ENCODE measurements at places on chromosomes 13 and 19. TPM values are rescaled to one million over a fixed set of nuclear protein-coding genes. Genes with fewer than 3 reads are reported as not detected.

DNA sequence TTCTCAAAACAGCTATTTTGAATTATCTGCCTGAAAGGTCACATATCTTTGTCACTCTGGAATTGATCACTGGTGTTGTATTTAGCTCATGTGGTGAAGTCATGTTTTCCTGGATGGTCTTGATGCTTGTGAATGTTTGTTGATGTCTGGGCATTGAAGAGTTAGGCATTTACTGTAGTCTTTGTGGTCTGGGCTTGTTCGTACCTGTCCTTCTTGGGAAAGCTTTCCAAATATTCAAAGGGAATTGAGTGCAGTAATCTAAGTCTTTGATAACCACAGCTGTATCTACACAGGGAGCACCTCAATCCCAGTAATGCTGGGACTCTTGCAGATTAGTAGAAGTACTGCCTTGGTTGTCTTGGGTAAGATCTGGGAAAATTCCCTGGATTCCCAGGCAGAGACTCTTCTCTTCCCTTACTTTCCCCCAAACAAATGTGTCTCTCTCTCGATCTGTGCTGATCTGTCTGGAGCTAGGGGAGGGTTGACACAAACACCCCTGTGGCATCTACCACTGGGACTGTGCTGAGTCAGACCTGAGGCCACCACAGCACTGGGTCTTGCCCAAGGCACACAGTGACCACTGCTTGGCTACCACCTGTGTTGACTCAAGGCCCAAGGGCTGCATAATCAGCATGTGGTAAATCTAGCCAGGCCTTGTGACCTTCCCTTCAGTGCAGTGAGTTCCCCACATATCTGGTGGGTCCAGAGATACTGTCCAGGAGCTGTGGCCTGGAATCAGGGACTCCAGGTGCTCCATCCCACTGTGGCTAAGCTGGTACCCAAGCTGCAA lies 5.5 kb upstream of the CYP4F3 start:
- DNase-seq = no peak

DNA sequence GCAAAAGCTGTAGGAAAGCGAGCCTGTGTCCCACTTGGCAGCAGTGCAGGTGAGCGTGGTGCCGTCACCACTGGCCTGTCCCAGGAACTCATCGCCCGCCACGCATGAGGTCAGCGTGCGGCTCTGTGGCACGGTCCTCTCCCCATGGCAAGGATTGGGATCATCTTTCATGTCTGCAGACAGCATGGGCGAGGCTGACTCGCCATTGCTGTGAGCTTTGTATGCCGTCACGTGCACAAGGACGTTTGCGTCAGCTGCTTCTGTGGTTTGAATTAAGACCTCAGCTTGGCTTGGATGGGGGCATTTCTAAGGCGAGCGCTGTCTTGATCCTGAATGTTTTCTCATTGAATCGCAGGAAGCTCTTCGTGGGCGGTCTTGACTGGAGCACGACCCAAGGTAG lies 9.8 kb downstream of the DAZAP1 start:
- DNase-seq = no peak

GRCh38 chr13:49517461-49517860 lies 21.7 kb downstream of the PHF11 start:
- no peak for DNase-seq

- DNase-seq = no peak
These were observed 216 bp downstream of the SH2D3A start for GRCh38 chr19:6767081-6767356.

The LILRB4 gene
- total RNA-seq = 29.8 TPM

DNA sequence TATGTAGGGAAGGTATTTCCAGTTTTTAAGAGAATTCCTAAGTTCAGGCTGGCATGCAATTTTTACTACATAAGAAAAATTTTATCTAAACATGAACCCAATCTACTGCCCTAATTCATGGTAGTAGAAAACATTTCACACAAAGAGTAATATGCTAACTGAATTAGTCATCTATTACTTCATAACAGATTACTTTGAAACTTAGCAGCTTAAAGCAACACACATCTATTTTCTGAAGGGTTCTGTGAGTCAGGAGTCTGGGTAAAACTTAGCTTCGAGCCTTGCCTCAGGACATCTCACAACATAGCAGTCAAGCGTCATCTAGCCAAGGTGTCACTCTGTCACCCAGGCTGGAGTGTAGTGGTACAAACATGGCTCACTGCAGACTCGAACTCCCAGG lies 537.5 kb downstream of the DCT start:
- no peak for DNase-seq

Measured in upper lobe of right lung (tissue), 1 donor.